ENCODE measurements at places on chromosomes 6 and 20.

DNA sequence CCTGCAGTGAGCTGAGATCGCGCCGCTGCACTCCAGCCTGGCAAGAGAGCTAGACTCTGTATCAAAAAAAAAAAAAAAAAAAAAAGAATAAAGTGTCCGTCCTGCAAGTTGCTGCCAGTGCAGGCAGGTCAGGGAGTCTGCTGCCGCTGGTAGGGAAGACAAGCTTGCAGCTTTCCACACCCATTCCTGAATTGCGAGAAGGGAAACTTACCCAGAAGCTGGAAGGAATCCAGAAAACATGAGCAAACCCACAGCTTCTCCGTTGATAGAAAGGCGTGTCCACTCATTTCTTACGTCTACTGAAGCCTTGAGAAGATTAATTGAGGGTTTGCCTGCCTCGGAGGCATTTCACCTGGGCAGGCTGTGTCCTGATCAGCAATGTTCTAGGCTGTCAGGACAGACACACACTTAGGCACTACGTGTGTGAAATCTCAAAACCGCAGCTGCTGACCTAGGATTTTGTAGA, 61.6 kb upstream of the DSP start:
- no peak for DNase-seq

- no peak for DNase-seq
These were observed 236.4 kb downstream of the NFATC2 start for GRCh38 chr20:51306081-51306480.

DNA sequence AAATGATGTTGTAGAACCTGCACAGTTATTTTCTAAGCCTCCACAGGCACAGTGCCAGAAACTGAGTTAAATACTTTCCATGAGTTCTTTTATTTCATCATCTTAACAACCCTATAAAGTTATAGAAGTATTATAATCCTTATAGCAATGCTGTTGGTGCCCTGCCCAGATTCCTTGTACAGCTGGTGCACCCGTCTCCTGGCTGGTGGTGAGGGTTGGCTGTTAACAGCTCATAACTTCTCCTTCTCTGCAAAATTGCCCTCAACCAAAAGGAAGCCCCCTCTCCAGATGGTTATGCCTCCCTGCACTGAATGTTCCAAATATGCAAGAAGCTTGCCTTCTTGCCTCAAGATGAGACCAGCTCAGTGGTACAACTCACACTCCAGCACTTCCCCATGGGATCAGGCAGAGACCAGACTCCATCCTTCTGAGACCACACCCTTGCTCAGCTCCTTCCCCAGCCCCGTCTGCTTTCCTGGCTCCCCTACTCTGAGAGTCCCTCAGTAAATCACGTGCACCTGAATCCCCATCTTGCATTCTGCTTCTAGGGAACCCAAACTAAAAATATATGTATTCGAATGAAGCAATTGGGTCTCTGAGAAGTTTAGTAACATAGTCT, 304.4 kb upstream of the PLCB4 start:
- DNase-seq, result no peak

DNA sequence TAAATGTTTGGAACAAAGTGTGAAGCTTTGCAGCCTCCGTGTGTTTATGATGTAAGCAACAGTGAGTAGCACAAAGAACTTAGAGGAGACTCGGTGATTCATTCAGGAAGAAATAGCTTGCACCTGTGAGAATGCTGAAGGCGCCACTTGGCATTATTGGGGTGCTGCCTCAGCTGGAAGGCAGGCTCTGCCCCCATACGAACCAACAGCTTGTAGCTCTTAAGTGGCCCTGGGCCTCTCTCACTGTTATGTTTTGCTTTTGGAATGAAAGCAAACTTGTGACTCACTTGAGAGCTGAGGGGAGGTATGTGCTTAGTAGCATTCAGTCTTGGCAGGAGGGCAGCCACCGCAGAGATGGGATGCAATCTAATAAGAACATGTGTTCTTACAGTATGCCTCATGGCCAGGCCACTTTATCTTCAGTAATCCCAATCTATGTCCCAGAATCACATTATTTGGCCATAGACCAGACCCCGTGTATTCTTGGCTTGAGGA, 310.7 kb downstream of the EYA4 start:
- no peak for DNase-seq

- no peak for DNase-seq
These were observed 13.5 kb upstream of the MAFB start for GRCh38 chr20:40702504-40702903.

GRCh38 chr6:116877743-116878142, 701 bp downstream of the RFX6 start:
- DNase-seq, result no peak

- DNase-seq, result no peak
These were observed 102.2 kb downstream of the SLC24A3 start for GRCh38 chr20:19314621-19315020.

DNA sequence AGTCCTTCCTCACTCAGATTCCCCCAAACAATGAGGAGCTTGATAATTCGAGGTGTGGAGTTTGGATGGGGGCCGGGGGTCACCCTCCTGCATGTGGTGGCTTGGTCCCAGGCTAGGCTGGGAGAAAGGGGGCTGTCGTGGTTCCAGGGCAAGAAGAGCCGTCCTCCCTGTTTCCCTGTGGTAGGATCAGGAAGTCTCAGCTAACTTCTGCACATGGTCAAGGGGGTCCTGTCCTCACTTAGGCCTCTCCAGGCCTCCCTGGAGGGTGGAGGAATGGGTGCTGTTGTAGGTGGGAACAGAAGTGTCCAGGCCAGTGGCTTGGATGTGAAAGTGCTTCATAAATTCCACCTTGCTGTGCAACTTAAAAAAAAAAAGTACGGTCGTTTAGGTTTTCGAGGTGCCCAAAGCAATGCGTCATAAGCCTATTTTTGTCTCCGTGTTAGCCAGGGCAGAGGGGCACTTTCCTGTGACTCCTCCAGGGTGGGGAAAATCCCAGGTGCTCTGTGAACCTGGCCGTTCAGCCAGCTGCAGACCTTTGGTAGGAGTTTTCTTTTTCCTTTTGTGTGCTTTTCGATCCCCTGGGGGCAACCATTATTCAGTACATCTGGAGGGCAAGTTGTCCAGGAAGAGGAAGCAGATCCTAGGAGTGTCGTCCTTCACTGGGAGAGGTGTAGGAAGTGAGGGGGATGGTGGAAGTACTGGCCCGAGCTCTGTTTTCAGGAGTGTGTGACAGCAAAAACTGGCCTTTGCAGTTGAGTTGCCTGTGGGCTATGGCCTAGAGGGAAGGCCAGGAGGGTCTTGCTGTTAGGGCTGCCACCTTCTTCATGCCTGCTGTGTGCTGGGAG, 9.6 kb downstream of the IGF2R start:
- DNase-seq, result peak; percentile 47

DNA sequence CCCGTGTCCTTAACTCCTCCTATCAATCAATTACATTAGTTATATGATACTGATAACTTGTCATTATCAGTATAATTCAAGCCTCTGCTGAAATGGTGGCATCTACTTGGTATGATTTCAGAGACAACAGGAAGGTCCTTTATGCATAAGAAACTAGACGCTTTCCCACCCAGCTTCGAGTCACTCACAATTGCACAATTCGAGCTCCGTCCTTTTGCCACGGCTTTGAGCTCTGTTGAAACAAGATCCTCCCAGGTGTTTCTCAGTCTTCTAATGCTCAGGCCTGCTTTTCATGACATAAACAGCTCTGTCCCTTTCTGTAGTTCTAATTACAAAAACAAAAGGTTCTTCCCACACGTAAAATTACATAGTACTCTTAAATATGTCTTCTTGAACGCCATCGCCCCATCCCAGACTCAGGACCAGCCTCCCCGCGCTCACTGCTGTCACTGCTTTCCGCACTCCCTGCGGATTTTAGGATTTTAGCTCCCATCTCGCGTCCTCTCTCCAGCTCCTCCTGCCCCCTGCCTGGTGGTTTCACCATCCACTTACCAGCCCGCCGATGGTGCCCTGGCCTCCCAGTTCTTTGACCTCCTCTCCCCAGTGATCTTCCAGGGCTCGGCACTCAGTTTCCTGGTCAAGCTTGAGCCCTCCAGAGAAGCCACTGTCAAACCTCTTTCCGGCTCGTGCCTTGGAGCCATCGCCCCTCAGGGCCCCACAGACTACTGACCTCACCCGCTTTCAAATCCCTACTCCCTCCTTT, 23.2 kb upstream of the PNPLA1 start:
- no peak for DNase-seq

DNA sequence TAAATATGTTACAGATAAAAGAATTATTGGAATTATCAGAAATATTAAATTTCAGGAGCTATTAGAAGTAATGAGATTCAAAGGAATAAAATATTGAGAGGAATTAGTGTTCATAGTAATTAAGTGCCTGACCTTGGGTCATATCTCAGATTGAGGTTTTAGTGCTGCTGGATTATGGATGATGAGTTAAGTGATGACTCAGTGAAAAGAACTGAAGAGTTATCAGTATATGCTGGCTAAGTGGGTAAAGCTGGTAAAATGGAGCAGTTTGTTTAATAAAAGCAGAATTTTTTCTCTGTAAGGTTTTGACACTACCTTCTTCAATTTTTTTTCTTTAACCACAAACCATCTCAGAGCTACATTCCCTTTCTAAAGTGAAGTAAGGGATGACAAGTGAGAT, 206.7 kb downstream of the MANEA start:
- no peak for DNase-seq
